ENCODE measurements at places on chromosomes 4 and X.

DNA sequence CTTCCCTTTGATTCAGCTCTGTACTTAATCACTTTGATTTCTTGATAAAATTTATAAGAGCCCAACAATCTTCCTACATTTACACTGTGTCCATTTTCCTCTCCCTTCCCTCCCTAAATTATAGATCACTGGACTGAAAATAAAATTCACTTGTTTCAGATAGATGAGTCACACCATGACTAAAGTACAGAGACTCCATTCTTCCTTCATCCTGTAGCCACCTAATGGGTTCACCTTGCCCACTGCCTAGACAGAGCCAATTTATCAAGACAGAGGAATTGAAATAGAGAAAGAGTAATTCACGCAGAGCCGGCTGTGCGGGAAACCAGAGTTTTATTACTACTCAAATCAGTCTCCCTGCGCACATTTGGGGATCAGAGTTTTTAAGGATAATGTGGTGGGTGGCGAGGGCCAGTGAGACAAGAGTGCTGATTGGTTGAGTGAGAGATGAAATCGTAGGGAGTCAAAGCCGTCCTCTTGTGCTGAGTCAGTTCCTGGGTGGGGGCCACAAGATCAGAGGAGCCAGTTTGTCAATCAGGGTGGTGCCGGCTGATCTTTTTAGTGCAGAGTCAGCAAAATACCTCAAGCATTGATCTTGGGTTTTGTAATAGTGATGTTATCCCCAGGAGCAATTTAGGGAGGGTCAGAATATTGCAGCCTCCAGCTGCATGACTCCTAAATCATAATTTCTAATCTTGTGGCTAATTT is 71.3 kb upstream of the MED14 start:
- DNase-seq, result no peak

- DNase-seq, result no peak
Measured at GRCh38 chr4:101787701-101788316, 2.7 kb upstream of the BANK1 start.

GRCh38 chr4:6371812-6372211 is 100.6 kb downstream of the PPP2R2C start:
- DNase-seq, result no peak

- DNase-seq, result peak; percentile 27
Measured at GRCh38 chr4:122309988-122310626, 68.7 kb upstream of the ADAD1 start.

DNA sequence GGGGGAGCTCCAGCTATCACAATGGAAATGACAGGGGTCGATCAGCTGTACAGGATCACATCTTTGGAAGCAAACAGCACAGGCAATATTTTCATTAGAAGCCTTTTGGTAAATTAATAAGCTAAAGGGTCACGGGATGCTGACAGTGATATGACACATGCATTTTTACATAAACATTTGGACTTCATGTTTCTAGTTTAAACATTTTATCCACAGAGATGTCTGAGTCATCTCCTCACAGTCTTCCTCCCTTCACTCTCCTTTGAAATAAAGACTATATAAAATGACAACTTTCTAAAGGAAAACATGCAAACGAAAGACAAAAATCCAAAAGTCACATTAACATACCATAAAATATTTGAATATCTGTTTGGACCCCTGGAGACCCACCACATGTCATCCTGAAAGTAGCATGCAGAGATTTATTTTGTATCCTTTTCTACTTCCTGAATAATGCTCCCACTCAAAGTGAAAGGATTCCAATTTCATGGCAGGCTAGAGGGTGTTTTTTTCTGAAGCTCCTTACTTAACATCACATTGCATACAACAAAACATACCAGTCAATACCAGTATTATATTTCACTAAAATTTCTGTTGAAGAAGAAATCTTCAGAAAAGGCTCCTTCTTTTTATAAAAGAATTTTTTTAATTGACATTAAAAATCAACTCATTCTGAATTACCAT is 200.1 kb upstream of the PPARGC1A start:
- DNase-seq, result no peak

- DNase-seq, result no peak
Measured at GRCh38 chrX:66635360-66635759, 3.5 kb downstream of the EDA2R start.

DNA sequence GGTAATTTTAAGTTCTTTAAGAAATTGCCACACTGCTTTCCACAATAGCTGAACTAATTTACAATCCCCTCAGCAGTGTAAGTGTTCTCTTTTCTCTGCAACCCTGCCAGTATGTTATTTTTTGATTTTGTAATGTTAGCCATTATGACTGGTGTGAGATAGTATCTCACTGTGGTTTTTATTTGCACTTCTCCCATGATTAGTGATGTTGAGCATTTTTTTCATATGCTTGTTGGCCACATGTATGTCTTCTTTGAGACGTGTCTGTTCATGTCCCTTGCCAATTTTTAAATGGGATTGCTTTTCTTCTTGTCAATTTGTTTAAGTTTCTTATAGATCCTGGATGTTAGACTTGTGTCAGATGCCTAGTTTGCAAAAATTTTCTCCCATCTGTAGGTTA is 86.1 kb downstream of the BMP3 start:
- DNase-seq, result no peak

GRCh38 chr4:23382879-23383278 is 507.0 kb downstream of the PPARGC1A start:
- no peak for DNase-seq

DNA sequence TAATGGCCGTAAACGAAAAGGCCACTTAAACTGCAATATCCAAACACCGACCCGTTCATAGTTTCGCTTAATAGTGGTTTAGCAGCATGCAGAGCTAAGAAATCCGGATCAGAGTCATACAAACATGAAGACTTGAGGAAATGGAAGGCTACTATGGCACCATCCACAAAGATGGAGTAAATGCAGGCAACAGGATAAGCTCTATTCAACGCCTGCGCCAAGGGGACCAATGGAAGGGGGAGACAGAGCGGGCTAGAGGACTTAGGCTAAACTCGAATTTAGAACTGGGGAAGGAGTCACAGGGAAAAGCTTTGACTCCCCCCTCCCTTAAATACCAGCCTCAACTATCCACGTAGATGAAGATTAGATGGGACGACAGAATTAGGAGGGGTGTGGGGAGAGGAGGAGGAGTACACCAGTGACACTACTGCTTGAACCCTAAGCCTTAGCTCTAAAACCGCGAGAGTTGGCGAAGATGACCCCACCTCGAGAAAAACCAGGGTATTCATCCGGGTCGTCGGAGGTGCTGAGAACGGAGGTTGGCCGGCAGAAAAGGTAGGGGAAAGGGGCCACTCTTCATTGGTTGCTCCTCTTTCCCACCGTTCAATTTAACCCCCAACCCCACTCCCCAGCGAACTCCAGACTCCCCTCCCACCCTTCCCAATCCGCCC is 3.5 kb downstream of the HUWE1 start:
- peak; percentile 46 for DNase-seq

GRCh38 chr4:95547715-95548471 is 880 bp downstream of the UNC5C start:
- DNase-seq, result peak; percentile 66

GRCh38 chr4:5956285-5957021 is 61.8 kb downstream of the C4orf50 start:
- peak; percentile 41 for DNase-seq

DNA sequence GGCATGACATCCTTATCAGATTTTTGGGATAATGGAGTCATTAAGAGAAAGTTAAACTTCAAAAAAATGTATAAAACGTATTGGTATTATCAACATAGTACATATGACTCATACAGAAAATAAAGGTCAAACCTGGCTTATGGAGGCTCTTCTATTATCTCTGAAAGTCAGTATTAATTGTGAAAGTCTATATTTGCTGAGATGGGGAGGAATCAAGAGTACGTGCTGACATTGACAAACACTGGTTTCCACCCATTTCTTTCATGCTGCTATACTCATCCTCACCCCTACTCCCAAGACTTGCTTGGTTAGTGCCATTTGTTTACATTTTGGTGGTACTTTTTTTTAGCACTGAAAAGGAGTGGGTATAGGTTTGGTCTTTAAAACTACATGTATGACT is 30.8 kb upstream of the PLA2G12A start:
- DNase-seq, result no peak

DNA sequence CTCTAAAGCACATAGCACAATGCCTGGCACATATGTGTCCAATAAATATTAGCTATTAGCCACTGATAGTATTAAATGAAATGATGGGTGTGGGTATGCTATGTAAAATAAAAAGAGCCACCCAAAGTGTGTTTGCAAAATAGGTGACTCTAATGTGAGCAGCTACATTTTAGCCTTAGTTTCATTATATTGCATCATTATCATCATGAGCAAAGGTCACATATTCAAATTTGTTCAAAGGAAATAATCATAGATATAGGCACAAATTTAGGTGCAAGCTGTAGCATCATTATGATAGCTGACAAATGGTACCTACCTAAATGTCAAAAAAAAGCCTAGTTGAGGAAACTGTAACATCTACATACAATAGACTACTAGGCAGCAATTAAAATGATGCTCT is 373.9 kb upstream of the FGF13 start:
- no peak for DNase-seq

DNA sequence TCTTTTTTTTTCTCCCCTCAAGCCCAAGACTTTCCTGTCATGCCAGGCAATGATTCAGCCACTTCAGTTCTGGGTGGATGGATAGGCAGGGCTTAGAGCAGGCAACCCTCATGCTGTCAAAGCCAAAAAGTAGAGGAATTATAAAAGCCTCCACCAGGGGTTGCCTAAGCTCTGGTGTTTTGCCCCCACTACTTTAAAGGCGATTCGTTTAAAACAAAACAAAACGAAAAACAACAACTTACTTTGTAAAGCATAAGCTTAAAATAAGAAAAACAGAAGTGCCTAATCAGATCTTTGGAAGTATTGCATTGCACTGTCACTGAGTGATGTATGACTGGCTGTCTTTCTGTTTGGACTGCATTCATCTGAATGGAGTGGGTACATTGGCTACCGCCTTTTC is 5.3 kb upstream of the IDS start:
- DNase-seq, result peak; percentile 6

DNA sequence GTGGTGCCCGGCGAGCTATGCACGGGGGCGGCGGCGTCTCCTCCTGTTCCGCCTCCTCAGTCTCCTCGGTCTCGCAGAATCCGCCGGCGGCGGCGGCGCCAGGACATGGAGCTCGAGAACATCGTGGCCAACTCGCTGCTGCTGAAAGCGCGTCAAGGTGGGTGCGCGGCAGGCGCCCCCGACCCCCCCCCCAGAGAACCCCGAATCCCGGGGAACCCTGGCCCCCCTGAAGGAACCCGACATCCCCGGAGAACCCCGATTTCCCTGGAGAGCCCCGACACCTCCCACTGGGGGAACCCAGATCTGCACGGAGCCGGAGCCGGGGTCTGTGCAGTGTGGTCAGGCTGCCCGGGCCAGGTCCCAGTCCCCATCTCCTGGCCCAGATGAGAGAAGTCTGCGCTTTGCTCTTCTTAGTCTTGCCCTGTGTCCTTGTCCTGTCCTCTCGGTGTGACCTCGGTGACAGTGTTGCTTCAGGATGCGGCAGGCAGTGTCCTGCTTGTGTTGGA is 648 bp downstream of the GRK4 start:
- no peak for DNase-seq

GRCh38 chr4:142347241-142347640 is 498.9 kb downstream of the INPP4B start:
- DNase-seq, result peak; percentile 56

- DNase-seq, result no peak
Measured at GRCh38 chrX:51776851-51777250, 33.6 kb downstream of the GSPT2 start.

DNA sequence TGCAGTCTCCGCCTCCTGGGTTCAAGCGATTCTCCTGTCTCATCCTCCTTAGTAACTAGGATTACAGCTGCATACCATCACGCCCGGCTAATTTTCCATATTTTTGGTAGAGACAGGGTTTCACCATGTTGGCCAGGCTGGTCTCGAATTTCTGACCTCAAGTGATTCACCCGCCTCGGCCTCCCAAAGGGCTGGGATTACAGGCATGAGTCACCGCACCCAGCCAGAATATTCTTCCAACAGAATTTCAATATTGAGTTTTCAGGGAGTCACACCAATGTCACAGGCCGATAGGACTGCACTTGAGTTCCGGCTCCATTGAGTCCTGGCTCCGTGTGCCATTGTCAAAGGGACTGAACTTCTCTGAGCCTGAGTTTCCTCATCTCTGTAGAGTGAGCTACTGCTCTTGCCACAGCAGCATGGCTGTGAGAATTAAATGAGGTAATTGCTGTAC is 82.9 kb downstream of the CLCN4 start:
- DNase-seq, result no peak

DNA sequence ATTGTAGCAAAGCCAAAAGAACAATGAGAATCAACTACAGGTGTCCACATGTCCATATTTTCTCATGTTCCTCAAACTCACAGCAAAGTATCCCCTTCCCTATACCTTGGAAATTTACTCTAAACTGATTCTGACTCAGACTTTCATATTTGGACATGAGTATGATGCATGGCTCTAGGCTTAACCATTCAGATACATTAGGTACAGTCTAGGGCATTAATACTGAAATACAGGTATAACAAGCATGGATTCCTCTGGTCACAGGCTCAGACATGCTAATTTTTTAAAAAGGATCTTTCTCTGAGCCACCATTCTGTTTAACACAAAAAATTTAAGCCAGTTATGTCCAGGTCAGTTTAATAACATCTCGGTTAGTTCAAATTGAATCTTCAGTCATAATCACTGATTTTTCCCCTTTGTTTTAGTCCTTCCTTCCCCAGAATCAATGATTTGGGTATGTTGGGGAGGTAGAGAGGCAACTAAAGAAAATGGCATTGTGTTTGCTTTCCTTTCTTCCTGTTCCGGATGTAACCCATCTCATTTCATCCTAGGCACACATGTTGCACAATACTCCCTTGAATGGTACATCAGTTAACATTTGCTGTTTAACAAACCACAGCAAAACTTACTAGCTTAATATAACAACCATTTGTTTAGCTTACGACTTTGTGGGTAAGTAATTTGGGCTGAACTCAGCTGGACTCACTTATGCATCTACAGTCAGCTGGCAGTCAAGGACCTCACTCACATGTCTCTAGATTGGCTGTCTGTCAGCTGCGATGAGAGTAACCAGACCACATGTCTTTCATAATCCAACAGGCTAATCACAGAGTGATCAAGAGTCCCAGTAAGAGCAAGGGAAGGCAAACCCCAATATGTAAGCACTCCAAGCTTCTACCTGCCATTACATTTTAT is 75.3 kb upstream of the GRIA3 start:
- DNase-seq, result no peak

GRCh38 chr4:139153411-139154133 is 23.4 kb downstream of the ELF2 start:
- no peak for DNase-seq

- no peak for DNase-seq
Measured at GRCh38 chrX:115047715-115048114, 30.3 kb upstream of the IL13RA2 start.

Data from lung (tissue), 17 donors.